ENCODE measurements at places on chromosomes 2 and 18.

DNA sequence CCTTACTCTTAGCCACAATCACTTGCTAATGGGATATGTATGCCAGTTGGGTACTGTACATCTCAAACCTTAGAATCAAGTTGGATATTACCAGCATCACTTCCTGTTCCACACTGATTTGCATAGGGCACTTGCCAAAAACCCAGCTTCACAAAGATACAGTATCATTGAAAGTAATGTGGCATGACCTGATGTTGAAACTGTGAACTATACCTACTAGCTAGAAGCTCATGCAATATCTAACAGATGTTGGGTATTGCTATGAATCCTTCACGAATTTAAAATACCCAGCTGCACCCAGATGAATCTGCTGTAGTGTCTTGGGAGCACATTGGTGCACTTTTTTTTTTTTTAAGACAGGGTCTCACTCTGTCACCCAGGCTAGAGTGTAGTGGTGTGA lies 6.5 kb upstream of the STAMBP start:
- no peaks in the 10 kb centered on the region for H3K36me3 ChIP-seq
- no peak for DNase-seq
- H3K27ac ChIP-seq: no peak overlapping the region

DNA sequence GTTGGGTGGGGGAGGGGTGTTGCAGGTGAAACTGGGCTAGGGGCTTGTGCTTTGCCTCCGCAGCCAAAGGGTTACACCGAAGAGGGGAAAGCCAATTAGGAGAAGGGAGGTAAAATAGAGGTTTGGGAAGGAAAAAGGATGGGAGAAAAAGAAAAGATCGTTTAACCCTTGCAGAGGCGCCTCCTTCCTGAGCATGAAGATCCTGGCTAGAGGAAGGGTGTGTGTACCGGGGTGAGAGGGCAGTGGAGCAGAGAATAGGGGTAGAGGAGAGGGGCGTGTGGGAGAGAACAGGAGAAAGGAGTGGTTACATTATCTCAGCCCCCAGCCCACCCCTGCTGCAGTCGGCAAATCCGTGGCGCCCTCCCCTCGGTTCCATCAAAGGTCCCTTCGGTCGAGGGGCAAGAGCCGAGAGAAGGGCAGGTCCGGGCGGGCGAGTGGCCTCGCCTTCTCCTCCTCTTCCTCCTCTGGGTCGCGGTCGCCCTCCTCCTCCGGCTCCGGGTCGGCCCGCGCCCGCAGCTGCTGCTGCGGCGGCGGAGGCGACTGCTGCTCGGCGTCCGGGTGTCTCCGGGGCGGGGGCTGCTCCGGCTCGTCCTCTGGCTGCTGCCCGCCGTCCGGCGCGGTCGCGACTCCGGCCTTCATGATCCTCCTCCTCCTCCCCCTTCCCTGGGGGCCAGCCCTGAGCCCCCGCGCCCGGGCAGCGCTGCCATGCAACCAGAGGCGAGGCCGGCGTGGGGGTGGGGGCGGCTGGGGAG lies 1.1 kb downstream of the MARCHF4 start:
- H3K27me3 ChIP-seq: peaks cover 85% of the 10 kb centered on the region
- peak overlapping the region; percentile 22 for H3K4me3 ChIP-seq
- DNase-seq: no peak
- no peaks in the 10 kb centered on the region for H3K36me3 ChIP-seq

DNA sequence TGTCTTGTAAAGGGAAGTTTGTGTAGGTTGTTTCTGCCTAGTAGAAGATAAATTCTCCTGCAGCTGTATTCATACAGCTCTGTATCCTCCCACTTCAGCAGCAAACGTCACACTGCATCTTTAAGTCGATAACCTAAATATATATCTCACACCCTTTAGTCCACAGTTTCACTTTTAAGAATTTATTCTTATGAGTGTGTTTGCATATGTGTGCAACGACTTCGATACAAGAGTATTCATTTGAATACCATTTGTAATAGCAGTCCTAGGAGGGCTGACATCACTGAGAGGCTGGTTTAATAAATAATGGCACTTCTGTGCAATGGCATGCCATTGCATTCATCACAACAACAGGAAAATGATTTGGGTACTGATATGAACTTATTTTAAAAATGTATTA lies 63.8 kb upstream of the MSH6 start:
- no peak overlapping the region for H3K4me3 ChIP-seq
- no peak for DNase-seq
- H3K27ac ChIP-seq: no peak overlapping the region
- no peaks in the 10 kb centered on the region for H3K27me3 ChIP-seq

DNA sequence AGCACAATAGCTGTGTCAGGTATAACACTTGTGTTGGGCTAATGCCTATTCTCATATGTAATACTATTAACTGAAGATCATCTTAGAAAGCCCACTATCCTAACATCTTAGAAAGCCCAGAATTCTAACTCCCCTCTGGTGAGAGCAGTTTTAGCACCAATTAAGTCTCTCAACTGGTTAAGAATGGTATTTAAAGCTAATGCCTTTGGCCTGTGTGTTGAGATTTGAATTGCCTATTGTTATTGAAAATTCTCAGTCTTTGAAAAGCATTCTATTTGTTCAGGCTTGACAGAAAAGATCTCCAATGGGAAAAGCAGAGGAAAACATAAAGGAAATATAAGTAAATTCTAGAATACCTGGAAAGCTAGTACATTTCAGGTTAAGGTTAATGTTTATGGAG lies 352.5 kb downstream of the ARHGAP15 start:
- no peaks in the 10 kb centered on the region for H3K27me3 ChIP-seq
- peak overlapping the region; percentile 63 for H3K27ac ChIP-seq
- no peak overlapping the region for H3K4me3 ChIP-seq
- H3K36me3 ChIP-seq: no peaks in the 10 kb centered on the region

DNA sequence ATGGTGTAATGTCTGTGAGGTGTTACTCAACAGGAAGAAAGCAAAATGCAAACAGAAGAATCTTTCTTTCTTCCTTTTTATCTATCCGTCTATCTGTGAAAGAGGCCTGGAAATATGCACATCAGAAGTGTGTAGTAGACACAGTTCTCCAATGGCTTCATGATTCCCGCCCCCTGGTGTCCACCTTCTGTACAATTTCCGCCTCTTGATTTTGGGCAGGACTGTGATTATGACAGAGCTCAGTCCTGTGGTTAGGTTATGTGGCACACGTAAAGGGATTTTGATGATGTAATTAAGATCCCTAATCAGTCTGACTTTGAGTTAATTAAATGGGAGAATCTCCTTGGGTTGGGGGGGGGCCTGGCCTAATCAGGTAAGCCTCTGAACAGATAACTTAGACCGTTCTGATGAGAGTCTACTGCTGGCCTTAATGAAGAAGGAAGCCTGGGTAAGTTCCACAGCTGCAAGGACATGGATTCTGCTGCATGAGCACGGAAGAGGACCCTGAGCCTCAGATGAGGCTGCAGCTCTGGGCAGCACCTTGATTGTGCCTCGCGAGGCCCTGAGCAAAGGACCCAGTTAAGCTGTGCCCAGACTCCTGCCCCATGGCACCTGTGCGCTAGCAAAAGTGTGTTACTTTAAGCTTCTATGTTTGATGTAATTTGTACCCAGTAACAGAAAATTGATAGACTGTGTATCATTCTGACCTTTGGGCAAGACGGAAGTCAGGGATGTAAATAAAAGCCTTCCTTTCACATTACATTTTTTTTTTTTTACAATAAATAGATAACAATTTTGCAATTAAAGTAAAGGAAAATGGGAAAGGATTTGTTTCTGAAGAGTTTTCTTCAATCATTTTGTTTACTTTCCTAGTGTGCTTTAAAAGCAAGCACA lies 11.3 kb upstream of the KCNF1 start:
- no peak overlapping the region for H3K4me3 ChIP-seq
- H3K27ac ChIP-seq: no peak overlapping the region
- H3K36me3 ChIP-seq: no peaks in the 10 kb centered on the region
- H3K4me1 ChIP-seq: no peaks in the 10 kb centered on the region

DNA sequence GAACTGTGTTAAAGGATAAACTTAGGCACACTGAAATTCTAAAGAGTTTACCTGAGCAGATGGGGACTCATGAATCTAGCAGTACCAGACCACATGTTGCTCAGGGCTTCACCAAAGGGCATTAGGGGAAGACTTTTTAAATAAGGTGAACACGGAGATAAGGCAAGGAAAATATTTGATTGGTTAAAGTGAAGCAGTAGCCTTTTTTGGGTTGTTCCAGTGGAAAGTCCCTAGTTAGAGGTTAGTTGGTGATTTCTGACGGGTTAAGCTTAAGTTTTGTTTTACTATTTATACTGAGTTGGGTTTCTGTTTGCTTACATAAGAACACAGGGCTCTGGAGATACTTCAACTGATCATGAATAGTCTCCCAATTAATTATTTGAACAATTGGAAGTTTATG lies 722.5 kb downstream of the SOCS6 start:
- no peak for DNase-seq
- H3K27me3 ChIP-seq: no peaks in the 10 kb centered on the region
- H3K27ac ChIP-seq: no peak overlapping the region
- H3K4me3 ChIP-seq: no peak overlapping the region
- H3K4me1 ChIP-seq: no peaks in the 10 kb centered on the region

DNA sequence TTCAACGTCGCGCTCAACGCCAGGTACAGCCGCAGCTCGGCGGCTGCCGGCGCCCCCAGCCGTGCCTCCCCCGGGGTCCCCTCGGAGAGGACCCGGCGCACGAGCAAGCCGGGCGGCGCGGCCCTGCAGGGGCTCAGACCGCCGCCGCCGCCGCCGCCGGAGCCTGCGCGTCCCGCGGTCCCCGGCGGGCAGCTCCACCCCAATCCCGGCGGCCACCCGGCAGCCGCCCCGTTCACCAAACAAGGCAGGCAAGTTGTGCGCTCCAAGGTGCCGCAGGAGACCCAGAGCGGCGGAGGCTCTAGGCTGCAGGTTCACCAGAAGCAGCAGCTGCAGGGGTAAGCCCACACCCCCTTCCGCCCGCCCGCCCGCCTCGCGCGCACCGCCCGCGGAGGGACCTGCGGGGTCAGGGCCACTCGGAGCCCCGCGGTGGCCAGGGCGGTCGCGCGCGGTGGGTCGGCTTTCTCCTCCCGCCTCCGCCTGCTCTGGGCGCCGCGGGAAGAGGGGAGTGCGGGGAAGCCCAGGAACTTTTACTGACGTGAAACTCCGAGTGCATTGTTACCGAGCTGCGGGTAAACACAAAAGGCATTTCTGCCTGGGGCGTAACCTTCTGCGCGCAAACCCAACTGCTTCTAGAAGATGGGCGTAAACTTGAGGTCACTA lies 861 bp downstream of the LTBP1 start:
- H3K27ac ChIP-seq: peak overlapping the region; percentile 71
- peak overlapping the region; percentile 89 for H3K4me3 ChIP-seq
- H3K36me3 ChIP-seq: no peaks in the 10 kb centered on the region
- peaks cover 11% of the 10 kb centered on the region for H3K4me1 ChIP-seq

DNA sequence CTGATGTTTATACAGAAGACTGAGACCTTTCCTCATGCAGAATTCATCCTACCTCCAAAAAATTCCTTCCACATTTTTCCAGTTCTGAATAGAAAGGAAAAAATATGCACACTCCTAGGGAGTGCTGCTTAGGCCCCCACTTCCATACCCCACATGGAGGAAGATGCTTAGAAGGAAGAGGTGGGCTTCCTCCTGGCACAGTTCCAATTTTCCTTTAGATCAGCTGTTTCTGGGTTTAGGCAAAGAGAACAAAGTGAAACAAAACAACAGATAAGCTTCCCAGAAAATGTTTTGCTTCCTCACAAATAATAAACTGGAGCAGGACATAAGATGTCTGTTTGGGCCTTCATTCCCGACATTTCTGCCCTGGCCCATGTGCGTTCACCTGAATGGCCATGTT lies 172.6 kb downstream of the PRPF40A start:
- no peaks in the 10 kb centered on the region for H3K4me1 ChIP-seq
- H3K27me3 ChIP-seq: no peaks in the 10 kb centered on the region
- H3K27ac ChIP-seq: no peak overlapping the region
- DNase-seq: no peak

- H3K4me1 ChIP-seq: peaks cover 24% of the 10 kb centered on the region
- H3K4me3 ChIP-seq: no peak overlapping the region
- no peaks in the 10 kb centered on the region for H3K27me3 ChIP-seq
Measured at GRCh38 chr2:160419776-160420505, 73.7 kb downstream of the RBMS1 start.

GRCh38 chr18:13374468-13375301 lies 156.1 kb downstream of the LDLRAD4 start:
- DNase-seq: no peak
- H3K27ac ChIP-seq: peak overlapping the region; percentile 67
- H3K4me1 ChIP-seq: peaks cover 34% of the 10 kb centered on the region
- no peaks in the 10 kb centered on the region for H3K27me3 ChIP-seq
- no peaks in the 10 kb centered on the region for H3K36me3 ChIP-seq

DNA sequence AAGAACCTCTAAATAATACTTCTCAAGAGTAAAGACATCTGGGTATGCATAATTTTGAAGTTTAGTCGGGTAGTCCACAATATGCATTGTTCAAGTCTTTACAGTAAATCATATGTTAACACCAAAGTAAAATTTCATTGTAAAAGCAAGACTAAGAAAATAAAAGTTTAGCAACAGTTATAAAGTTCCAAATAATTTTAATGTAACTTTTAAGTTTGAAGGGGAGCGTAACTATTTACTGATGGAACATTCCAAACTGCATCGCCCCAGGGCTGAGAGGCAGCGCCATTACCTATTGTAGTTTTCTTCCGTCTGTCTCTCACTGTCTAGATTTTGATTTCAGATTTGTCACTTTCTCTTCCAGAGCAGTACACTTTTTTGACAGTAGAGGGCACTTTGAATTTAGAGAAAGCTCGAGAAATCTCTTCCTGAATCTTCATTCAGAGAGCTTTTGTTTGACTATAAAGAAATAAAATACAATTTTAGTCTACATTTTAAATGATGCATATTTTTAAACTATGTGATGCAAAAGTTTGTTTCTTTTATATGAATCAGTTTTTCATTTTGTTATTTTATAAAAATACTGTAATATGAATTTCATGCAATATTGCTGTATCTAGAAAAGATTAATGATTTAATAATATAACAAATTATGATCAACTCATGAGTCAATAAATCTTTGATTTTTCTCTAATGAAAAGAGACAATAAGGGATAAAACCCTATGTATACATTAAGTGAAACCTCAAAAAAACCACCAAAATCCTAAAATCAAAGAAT lies 389.8 kb downstream of the FIGN start:
- no peaks in the 10 kb centered on the region for H3K27me3 ChIP-seq
- H3K36me3 ChIP-seq: no peaks in the 10 kb centered on the region
- H3K27ac ChIP-seq: no peak overlapping the region
- peaks cover 20% of the 10 kb centered on the region for H3K4me1 ChIP-seq

DNA sequence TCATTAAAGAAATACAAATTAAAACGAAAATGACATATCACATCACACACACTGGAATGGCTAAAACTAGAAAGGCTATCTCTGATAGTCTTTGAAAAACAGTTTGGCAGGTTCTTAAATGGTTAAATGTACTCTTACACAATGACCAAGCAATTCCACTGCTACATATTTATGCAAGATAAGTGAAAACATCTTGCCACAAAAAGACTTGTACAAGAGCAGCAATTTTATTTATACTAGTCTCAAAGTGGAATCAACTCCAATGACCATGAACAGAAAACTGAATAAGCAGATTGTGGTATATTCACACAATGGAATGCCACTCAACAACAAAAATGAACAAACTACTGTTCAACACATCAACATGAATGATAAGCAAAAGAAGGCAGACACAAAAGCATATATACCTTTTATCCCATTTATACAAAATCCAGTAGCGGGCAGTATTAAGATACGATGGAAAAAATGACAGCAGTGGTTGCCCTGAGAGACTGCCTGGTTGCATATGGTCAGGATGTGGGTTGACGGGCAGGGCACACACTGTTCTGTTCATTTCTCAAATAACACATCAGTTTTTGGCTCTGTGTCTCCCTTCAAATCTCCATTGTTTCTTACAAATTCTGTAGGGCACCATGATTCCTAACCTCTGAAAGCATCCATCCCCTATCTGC lies 25.4 kb downstream of the SP100 start:
- peaks cover 21% of the 10 kb centered on the region for H3K4me1 ChIP-seq
- no peak for DNase-seq
- peak overlapping the region; percentile 47 for H3K27ac ChIP-seq
- peaks cover 27% of the 10 kb centered on the region for H3K36me3 ChIP-seq
- no peaks in the 10 kb centered on the region for H3K27me3 ChIP-seq
